Hindlimb muscle (tissue), 1 donor: ENCODE measurements at places on chromosomes 16 and 17.

DNA sequence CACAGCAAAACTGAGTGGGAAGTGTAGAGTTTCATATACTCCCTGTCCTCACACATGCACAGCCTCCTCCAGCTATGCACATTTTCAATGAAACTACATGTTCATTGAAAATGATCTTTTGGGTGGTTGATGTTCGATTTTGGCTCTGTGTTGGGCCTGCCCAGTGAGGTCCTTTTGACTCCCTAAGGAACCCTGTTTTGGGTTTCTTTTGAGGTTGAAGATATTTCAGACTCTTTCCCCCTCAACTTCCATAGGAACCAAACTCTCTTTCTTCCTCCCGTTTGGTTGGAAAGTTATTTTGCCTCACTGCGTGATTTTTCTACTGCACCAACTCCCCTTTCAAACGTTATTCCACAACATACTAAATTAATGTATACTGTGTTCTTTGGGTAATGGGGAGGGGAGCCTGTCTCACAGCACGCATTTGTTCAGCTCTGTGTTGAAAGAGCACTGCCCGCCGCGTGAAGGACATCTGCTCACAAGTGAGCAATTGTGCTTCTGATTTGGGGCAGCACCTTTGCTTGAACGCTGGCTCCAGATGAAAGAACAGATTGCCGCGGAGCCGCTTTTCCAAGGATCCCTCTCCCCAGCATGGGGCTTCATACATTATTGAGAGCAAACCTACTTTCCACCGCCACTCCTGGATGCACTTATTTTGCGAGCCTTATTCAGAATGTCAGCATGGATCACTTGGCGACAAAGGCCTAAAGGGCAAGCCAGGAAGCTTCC lies 385.9 kb downstream of the WWOX start:
- no peak for DNase-seq

DNA sequence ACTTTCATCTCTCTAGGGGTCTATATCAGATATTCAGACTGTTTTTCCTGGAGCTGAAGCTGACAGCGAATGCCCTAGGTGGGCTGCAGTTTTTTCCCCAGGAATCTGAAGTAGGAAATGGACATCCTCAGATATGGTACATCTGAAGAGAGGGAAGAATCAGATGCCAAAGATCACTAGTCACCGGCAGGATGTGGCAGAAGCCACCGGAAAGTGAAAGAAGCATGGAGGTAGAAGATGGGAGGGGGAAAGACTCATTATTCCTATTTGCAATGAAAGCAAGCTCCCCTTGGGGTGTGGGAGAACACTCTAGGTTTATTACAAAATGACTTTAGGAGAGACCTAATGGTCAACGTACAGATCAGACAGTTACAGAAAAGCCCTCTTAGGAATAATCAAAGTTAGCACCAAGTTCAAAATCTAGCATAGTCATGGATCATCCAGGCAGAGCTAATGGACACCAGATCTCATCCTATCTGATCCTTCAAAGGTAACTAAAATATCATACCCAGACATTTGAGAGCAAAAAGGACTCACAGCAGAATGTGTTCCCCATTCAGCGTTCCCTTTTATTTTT lies 110.7 kb downstream of the HS3ST3A1 start:
- DNase-seq: no peak

GRCh38 chr17:75692976-75693375 lies 25.8 kb downstream of the SAP30BP start:
- no peak for DNase-seq

DNA sequence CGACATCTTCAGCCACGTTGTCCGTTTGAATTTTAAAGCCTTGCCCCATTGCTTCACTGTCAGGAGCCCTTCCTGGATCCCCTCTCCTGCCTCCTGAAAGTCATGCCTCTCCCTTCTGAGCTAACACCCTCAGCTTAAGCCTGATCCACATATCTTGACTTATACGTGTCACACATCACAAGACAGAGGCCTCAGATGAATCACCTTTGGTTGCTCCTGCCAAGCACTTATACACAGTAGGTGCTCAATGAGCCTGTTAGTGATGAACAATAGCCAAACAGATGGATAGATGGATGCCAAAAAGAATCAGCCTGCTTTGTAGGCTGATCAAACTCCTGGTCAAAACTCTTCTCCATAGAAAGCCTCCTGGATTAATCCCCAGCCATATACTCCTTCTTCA lies 31.8 kb downstream of the PITPNM3 start:
- DNase-seq: no peak

- no peak for DNase-seq
These were observed 19.8 kb upstream of the KCNH6 start for GRCh38 chr17:63503341-63503705.

DNA sequence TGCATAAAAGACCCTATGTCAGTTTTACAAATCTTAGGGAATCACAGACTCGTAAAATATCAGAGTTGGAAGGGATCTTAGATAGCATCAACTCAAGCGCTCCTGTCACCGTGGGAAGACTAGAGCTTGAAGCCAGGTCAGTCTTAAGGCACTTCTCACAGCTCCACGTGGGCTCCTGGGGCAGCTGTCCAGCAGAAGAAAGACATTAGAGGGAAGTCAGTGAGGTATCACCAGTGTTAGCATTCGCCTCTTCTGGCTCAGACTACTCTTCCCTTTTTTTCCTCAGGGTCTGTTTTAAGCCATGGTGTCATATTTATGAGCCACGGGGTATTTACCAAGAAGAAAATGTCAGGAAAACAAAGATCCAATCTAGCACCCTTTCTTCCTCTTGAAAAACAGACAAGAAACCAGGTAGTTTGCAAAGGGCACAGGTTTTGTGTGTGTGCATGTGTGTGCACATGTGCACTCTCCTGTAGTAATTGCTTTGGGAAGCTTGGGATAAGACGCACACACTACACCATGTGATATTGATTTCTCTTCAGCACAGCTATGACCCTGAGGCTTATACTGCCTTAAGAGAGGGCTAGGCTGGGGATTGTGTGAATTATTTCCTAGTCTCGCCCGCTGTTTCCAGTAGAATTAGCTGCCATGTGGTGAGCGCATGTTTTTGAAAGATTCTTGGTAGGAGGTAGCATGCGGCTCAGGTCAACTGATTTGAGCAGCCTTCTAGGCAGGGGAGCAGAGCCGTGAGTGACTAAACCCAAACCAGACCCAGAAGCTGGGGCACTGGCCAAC lies 61.0 kb upstream of the ELAC2 start:
- no peak for DNase-seq

- DNase-seq: no peak
These were observed 3.8 kb upstream of the WIPI1 start for GRCh38 chr17:68461122-68461539.

DNA sequence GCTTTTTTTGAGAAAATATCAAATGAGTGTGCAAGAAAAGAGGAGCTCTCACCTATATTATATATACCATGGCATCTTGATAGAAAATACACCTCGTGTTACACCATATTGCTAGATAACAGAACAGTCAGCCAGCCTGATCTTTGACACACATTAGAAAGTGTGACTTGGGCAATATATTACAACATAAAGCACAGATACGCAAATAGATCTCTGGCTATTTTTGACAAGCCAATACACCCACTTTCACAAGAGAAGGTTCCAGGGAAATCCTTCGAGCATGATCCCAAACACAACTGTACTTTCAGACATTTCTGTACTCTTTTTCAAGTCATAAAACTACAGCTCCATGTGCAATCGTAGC lies 9.4 kb downstream of the GGA2 start:
- DNase-seq: no peak

- no peak for DNase-seq
These were observed 24.0 kb downstream of the PRKCB start for GRCh38 chr16:23859713-23860269.

DNA sequence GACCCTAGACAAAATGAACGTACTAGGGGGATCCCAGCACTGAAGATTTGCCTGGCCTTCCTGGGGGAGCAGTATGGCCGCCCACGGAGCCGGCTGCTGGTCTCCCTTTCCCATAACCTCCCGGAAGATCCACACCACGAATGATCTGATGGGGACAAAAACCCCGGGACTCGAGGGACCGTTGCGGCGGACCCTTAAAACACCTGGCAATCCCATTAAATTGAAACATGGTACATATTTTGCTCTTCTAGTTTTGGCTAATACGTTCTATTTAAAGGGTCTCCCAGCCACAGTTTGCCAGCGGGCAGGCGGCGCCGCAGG lies 45.2 kb upstream of the LCMT1 start:
- DNase-seq: no peak

DNA sequence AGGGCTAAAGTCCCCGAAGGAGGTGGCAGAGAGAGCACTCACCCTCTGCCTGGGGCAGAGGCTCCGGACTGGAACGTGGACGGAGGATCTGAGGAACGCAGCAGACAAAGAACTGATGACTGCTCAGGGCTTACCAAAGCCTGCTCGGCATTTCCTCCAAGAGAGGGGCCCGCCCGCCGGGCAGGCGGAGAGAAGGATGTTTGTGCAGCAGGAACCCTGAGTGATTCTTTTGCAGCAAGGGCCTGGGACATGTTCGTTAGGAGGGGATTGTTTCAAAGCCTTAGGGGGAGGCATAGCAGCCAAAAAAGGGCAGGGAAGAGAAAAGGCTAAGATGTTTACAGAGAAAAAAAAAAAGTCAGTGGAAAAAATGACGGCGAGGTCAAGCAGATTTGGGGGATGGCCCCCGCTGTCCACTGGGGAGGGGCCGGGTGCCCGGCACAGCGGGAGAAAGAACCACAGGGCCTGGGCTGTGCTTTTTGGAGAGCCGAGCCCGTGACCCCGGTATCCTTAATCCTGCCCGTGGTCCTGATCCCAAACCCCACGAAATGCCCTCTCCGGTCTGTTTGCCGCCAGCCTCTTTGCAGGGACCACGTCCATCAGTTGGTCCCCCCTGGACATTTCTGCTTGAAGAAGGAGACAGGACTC lies 129.3 kb downstream of the NTN1 start:
- peak; percentile 27 for DNase-seq

GRCh38 chr17:21082001-21082436 lies 39.2 kb upstream of the USP22 start:
- no peak for DNase-seq

DNA sequence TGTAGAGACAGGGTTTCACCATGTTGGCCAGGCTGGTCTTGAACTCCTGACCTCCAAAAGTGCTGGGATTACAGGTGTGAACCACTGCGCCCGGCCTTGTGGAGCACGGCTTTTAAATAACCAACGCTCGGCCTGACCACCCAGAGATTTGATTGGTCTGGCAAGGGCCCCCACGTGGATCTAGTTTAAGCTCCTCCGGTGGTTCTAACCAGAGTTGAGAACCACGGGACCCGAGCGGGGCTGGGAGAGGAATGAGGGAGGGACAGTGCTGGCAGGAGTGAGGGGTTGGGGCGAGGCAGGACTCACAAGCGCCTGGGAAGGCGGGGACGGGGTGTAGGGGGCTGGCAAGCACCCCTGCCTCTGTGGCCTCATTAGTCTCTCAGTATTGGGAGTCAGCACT lies 3.0 kb downstream of the NLRC3 start:
- no peak for DNase-seq

- DNase-seq: peak; percentile 23
These were observed 53.6 kb downstream of the CDH11 start for GRCh38 chr16:65068151-65068740.

GRCh38 chr17:11492511-11492910 lies 105.8 kb upstream of the DNAH9 start:
- DNase-seq: no peak

- no peak for DNase-seq
These were observed 60.3 kb downstream of the RMI2 start for GRCh38 chr16:11405331-11406176.

GRCh38 chr17:81020443-81020766 lies 14.5 kb upstream of the BAIAP2 start:
- no peak for DNase-seq

DNA sequence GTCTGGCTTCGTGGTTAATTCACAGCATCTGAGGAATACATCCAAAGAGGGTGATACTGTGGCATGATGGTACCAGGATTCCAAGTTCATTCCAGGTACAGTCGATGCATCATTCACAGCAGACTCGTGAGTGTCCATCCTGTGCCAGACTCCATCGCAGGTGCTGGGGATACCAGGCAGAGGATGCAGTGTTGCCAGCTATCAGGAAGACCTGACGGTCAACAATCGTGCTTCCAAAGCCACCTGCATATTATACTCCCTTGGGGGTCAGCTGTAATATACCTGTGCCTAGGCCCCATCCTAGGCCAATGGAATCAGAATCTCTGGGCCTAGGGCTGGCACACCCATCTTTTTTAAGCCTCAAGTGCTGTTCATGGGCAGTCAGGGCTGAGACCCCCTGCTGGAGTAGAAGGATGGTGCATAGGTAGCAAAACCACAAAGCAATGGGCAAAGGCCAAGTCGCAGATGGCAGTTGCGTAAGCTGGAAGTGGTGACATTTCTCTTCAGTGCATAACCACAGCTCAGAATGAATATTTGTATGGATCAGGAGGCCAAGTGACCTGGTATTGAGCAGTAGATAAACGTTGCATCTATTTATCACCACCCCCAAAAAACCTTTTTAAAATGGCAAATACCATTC lies 42.9 kb upstream of the C16orf78 start:
- DNase-seq: no peak

GRCh38 chr16:89805136-89805905 lies 11.1 kb downstream of the FANCA start:
- no peak for DNase-seq

- DNase-seq: no peak
These were observed 34.5 kb downstream of the ABCC12 start for GRCh38 chr16:48121276-48121675.

GRCh38 chr17:63550817-63551639 lies 751 bp downstream of the DCAF7 start:
- DNase-seq: peak; percentile 50

GRCh38 chr17:20991276-20992037 lies 51.4 kb downstream of the USP22 start:
- DNase-seq: no peak

DNA sequence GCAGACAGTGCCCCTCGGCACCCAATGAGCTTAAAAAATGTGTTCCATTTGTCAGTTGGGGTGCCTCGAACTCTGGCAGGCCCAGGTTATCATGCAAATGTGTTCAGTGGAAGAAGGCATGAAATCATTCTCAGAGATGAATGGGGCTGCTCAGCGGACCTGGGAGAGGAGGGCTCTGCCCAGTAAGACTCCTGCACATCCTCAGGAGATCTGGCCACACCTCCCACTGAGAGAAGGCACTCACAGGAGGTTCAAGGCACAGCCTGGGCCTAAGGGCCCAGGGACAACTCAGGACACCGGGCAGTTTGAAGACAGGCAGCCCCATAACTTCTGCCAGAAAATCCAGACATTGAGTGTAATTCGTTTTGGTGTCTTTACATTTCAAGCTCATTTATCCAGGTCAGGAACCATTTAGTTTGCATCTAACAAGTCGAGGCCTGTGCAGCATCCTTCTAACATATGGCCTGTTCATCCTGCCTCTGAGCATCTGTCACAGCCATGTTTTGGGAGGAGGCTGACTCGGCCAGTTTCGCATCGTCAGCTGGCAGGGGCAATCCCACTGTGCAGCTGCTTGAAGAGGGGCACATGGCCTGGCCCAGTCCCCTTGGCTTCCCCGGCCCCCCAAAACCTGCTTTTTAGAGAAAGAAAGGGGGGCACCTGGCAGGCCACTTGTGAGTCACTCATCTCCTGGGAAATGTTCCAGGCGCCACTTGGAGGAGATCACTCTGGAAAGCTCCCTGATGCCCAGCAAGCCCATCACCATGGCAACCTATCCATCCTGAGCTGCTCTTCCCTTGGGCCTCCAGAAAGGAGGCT lies 31.2 kb upstream of the BCAR1 start:
- no peak for DNase-seq
